ENCODE measurements at places on chromosomes 12 and 14. TPM values are rescaled to one million over a fixed set of nuclear protein-coding genes. Genes with fewer than 3 reads are reported as not detected.

The CMA1 gene
- not detected for total RNA-seq

The SDR9C7 gene
- total RNA-seq = 0.07 TPM

The PTPN6 gene
- total RNA-seq = 22.5 TPM

The EVL gene
- total RNA-seq = 17.0 TPM

All from foreskin keratinocyte (primary cell).